Fibroblast of skin of abdomen (primary cell): ENCODE measurements at places on chromosomes 5 and 9.

DNA sequence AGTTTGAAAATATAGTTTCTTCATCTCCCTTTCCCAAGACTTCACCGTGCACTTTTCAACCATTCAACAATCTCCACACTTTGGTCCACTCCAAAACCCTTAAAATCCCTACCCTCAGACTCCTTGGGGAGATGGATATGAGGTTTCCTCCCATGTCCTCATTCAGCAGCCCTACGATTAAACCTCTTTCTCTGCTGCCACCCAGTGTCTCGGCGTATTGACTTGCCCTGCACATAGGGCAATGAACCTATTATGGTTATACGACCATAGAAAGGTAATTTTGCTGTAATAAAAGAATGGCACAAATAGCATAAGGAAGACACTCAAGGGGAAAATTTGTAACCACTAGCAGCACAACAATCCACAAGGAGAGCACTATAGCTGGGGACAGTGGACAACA is 803.5 kb downstream of the TLE1 start:
- DNase-seq: no peak

DNA sequence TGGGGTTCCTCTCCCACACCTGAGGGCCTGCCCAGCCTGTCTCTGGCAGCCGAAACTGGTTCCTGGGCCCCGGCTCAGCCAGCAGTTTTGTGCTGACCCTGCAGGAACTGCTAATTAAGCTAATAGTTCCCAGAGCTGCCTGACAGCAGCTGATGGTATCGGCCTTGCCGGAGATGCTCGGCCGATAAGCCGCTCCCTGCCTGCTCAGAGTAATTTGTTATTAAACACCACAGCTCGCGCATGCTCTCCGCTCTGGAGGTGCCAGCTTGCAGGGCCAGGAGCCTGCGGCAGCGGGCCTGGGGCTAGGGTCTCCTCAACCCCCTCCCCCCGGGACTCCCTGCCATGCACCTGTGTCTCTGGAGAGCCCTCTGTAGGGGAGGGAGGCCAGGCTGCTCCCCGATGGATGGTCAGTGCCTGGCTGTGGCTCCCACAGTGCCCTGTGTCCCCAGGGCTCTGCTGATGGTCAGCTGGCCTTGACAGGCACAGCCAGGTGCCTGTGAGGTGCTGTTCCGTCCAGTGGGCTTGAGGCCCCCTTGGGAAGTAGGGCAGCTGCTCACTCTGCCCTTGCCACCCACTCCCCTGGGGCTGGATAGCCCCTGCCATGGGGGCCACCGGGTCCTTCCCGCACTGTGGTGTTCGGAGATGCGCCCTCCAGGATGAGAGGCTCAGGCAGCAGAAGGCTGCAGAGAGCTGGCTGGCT is 41.7 kb downstream of the RXRA start:
- DNase-seq: no peak

- DNase-seq: no peak
Measured at GRCh38 chr9:136239983-136240330, 5.7 kb downstream of the QSOX2 start.

- DNase-seq: peak; percentile 94
Measured at GRCh38 chr5:68114378-68115040, 101.0 kb upstream of the PIK3R1 start.

DNA sequence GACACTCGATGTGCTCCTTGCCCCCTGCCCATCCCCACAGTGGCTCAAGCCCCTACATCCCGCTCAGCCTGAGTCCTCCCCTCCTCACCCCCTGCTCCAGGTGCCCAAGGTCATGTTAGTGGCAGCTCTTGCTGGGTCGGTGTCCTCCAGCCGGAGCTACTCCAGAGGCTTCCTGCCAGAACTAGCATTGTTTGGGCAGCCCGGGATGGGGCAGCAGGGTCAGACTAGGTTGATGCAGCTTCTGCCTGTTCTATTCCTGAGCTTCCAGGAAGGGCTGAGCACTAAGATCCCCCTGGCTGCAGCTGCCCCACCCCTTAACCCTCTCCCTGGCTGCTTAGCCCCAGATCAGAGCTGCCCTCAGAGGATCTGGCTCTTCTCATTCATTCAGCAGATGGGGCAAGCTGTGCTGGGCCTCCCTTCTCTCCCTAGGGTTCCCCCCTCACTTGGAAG is 671 bp downstream of the RGS14 start:
- no peak for DNase-seq

DNA sequence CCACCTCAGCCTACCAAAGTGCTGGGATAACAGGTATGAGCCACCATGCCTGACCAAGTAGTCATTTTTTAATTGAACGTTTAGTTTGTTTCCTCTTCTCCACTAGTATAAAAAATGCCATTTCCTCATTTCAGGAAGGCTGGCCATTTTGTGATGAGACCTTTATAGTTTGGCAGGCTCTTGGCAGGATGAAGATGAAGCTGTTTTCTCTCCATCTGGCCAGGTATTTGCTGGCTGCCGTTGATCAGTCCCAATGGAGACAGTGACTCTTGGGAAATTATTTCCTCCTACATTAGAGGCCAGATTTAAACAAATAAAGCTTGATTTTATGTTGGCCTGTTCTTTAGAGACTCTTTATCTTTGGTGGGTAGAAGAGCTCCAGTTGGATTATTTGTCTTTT is 199.0 kb downstream of the ARHGAP26 start:
- DNase-seq: no peak
